Femur (tissue), 1 donor: ENCODE measurements at places on chromosomes 7 and 10.

DNA sequence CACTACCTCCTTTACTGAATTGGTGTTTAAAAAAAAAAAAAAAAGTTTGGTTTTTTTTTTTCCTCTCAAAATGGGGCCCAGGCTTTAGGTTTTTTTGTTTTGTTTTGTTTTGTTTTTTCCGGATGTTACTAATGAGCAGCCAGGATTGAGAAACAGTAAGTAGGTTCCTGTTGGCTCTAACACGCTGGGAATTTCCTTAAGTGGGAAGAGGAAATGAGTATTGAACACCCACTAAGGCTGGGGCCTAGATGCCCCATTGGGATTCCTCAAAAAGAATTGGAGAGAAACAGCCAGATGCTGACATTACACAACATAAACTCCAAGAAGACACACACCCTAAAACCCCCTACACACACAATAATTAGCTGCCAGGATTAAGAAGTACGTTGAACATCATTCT is 102.2 kb upstream of the NANOS1 start:
- no peak for DNase-seq

- no peak for DNase-seq
Measured at GRCh38 chr10:34864149-34865067, 49.3 kb upstream of the PARD3 start.

- no peak for DNase-seq
Measured at GRCh38 chr7:76346778-76347177, 12.0 kb downstream of the YWHAG start.

DNA sequence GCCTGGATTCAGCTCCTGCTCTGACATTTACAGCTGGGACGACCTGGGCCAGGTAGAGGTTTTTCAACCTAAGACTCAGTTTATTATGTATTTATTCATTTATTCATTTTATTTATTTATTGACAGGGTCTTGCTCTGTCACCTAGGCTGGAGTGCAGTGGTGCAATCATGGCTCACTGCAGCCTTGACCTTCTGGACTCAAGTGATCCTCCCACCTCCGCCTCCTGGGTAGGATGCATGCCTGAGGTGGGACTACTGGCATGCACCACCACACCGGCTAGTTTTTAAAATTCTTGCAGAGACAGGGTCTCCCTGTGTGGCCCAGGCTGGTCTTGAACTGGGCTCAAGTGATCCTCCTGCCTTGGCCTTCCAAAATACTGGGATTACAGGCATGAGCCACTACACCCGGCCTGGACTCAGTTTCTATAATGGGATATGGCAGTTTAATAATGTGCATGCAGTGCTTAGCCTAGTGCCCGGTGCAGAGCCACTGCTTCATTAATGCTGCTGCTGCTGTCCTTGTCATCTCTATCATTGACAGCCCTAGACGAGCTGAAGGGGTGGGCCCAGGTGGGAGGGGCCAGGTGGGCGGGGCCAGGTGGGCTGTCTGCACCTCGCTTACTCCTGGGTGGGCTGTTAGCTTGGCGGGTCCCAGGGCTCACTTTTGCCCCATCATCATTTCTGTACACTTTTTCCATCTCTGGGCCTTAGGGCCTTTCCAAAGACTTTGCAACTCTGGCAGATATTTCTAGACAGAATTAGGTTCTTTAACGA is 92.6 kb downstream of the LHPP start:
- DNase-seq, result no peak

DNA sequence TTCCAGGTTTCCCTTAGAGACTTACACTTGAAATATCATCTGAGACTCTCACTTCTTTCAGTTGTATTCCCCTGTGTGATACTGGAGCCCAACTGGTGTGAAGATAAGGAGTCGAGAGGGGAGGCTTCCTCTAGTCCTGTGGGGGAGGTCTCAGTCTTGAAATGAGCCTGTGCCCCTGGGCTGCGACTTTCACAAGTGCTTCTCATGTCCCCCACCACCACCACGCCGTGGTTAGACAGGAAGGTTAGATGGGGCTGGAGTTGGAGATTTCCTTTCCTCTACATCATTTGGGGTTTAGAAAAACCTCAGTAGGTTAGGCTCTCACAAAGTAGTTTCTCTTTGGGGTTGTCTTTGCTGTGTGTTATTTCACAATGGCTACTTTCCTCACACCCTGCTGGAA is 25.6 kb upstream of the MKX start:
- no peak for DNase-seq

- DNase-seq, result no peak
Measured at GRCh38 chr7:2929321-2930201, 85.5 kb upstream of the GNA12 start.

DNA sequence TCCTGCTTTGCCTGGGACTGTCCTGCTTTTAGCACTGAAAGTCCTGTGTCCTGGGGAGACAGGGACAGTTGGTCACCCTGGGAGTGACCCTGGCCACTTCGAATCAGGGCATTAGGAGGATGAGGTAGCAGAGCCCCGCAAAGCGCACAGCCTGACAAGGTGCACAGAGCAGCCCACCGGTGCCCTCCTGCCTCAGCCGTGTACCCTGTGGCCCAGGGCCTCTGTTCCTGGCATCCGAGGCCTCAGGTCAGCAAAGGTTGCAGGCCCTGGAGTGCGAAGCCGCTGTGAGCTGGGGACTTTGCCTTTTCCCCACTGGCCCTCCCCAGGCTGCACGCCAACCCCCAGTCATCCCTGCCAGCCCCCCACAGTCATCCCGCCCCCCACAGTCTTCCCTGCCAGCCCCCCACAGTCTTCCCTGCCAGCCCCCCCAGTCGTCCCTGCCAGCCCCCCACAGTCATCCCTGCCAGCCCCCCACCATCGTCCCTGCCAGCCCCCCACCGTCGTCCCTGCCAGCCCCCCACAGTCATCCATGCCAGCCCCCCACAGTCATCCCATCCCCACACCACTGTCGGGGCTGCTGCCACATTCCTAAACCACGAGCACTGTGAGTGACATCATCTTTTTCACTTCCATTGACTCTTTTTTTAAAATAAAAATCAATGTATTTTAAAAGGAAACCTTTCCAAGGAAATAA is 91.8 kb downstream of the RGS10 start:
- DNase-seq, result no peak

DNA sequence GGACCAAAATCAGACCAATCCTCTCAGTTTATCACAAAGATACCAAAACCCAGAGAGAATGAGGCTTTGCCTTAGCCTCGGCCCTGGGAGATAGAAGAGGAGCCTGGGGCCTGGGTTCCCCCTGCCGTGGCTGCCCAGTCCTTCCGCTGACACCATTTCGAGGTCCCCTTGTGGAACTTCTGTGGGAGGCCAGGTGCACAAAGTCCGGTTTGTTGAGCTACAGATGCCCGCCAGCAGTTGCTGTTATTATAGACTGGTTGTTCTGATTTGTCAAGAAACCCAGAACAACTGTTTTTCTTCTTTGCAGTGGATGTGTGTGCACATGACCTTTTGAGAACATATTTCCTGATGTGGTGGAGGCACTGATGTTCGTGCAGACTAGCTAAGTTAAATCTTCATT is 47.6 kb downstream of the CUX1 start:
- no peak for DNase-seq

- DNase-seq, result peak; percentile 70
Measured at GRCh38 chr10:48807791-48808470, 123.3 kb downstream of the WDFY4 start.

DNA sequence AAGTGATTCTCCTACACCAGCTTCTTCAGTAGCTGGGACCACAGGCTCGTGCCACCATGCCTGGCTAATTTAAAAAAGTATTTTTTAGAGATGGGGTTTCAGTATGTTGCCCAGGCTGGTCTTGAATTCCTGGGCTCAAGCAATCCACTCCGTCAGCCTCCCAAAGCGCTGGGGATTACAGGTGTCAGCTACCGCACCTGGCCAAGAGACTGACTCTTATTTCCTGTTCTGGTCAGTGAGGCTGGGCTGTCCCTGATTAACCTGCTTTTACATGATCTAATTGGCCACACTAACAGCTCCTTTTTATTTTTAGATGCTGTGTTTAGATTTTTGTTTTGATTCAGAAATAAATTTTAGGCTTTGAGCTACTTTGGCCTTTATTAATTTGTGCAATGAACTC is 203.9 kb downstream of the NXPH1 start:
- DNase-seq, result no peak

DNA sequence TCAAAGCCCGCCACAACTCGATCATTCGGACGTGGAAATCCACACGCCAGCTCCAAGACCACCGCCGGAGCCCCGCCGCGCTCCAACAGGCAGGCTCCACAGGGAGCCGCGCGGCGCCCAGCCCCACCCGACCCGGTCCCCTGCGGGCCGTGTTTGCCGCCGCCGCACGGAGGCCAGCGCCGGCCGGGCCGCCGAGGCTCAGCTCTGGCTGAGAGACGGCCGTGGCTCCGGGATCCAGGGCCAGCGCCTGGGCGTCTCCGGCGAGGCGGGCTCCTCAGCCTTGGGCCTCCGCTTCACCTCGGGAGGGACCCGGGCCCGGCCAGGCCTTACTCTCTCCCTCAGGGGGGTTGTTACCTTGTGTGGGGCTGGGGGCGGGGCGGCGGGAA is 333 bp downstream of the SMNDC1 start:
- no peak for DNase-seq

DNA sequence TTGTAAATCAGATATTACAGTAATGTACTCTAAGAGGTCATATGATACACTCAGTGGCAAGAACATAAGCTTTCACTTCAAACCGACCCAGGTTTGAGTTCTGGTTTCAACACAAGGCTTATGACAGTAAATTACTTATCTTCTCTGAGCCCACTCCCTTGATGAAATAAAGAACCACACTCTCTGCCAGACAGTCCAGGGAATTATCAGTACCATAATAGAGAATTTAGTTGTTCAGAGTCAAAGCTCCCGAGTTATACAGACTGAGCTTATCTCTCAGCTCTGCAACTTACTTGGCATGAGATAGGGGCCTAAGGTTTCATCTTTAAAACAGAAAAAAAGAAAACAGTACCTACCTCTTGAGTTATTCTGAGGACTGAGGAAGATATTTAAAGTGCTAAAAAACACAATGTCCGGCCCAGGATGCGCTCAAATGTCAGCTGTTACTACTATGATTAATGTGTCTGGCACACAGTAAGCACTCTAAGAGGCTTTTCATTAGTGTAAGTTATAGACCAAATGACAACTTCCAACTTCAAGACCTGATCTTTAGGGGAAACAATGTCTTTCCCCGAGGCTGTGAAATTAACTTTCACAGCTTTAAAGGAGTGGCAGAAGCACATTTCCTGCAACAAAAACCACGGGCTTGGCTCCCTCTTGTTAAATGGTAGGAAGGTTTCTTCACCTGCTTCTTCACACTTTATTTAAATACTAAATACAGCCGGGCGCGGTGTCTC is 38.1 kb downstream of the UBE2H start:
- DNase-seq, result no peak

DNA sequence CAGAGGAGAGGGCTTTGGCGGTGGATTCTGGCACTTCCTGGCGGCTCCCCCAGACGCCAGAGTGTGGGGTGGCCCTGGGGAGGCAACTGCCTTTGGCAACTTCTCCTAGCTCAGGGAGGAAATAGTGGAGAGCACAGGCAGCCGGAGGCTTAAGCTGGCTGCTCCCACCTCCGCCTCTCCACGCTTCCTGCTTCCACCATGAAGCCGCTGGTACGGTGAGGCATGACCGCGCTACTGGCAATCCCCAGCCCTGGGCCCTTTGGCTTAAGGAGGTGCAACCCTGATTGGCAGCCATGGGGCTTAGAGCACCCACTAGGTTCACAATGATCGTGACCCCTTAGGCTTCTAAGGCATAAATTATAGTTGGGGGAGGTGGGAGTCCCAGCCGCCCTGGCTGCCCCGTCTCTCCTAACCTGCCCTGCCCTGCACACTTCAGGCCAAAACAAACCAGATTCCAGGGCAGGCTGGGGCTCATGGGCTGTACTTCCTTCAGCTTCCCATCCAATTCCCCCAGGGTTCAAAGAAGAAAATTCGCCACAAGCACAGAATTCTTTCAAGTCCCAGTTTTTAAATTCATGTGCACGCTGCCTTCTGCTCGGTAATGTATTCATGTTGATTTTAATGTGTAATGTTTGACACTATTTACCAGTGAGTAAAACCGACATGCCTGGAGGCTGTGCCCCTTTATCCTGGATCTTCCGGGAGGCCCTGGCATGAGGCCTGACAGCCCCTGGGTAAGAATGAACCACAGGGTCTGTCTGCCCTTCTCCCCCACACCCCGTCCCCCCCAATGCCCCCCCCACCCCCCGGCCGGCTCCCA is 90.7 kb upstream of the LRRC4 start:
- peak; percentile 64 for DNase-seq

GRCh38 chr10:112769611-112770370 is 180.3 kb upstream of the TCF7L2 start:
- no peak for DNase-seq

GRCh38 chr10:49686651-49687050 is 7.2 kb downstream of the C10orf53 start:
- DNase-seq, result no peak

DNA sequence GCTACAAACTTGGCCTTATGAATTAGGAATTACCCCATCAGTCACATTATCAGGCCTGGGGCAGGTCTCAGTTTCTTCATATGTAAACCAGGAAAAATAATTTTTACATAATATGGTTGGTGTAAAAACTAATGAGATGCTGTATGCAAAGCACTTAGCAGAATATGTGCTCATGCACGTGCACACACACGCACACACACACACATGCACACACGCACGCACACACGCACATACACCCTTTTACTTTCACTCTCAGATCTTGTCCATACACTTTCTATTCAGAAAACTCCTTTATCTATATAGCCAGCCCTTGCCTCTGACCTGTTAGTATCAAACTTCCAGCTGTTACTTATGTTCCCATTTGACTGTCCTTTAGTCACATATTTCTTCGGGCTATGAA is 92.7 kb downstream of the CREB5 start:
- no peak for DNase-seq

DNA sequence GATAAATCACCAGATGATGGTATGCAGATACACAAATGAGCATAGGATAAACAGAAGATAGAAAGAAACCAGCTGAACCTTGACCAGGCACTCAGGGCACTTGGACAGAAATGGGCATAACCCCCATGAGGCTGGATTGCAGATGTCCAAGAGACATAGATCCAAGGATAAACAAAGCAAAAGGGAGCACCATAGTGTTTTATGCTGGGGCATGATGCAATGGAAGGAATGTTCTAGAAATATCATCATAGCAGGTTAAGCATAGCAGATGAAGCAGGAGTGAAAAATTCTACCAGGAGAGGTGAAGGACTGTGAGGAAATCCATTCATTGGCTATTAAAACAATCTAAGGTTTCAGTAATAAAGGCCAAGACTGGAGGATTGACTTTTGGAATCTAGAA is 70.5 kb upstream of the TES start:
- DNase-seq, result no peak
